Stimulated activated CD8-positive, alpha-beta memory T cell treated with anti-CD3 and anti-CD28 coated beads, Interleukin-4, amount 100 ng/mL, for 1 hour (primary cell): ENCODE measurements at places on chromosomes 4 and X.

DNA sequence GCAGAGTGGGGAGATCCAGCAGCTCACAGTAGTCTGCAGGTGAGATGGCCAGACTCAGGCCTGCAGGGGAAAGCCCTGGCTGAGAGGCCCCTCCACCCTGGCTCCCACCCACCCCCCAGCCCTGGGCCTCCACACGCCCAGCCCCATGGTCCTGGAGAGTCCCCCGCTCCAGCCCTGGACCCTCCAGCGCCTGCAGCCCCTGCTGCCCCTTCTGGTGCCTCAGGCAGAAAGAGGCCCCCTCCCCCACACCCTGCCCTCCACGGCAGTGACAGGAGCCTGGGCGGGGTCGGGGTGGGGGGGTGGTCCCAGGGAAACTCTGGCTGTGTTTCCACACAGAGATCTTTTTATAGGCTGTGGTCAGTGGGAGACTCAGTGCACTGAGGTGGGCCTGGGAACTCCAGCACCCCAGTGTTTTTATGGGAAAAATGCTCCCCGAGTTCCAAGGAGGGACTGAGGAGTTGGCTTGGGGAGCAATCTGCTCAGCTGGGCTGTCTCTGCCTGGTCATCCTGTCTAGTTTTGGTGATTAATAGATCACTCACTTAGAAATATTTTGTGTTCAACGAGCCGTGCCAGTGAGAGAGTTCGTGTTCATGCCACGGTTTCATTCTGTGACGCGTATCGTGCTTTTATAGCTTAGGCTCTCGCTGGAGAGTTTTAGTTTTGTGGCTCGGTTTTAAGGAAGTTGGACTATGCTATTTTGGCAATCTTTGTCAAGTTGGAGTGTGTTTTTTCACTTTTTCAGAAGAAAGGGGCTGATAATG, 53.1 kb upstream of the HGFAC start:
- no peak for DNase-seq

- DNase-seq = no peak
Measured at GRCh38 chrX:130799393-130799792, 103.6 kb downstream of the ENOX2 start.

- no peak for DNase-seq
Measured at GRCh38 chrX:96776966-96777365, 92.3 kb downstream of the DIAPH2 start.

DNA sequence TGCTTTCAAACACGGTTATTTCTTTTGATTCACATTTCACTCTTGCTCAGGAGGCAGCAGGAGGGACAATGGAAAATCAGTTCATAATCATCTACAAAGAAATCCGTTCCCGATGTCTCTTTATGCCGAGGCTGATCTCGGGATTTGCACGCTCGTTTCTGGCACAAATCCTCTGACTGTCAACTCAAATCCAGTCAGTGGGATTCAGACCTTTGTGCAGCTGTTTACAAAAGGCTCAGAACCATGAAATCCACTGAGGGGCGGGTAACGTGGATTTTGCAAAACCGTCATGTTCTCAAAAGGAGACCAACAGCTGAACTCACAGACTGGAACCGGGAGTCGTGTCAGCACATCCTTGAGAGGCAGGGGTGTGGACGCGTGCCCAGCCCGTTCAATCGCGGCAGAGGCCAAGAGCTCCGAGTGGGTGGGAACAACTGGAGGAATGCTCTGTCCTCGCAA, 46.4 kb downstream of the ACOX3 start:
- DNase-seq = no peak

DNA sequence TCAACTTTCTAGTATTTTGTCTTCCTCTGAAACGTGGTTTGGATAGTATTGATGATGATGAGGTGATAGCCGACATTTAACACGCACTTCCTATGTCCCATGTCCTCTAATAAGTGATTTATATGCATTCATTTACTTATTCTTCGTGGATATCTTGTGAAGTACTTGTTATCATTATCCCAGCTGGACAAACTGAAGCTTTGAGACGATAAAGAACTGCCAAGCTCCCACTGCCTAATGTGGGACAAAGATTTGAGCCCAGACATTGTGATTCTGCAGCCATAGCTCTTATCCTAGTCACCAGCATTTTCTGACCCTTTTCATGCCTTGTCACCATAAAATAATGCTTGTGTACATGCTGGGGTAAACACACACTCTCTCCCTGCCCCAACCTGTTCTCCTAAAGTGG, 92.5 kb downstream of the RAPGEF2 start:
- DNase-seq = no peak

DNA sequence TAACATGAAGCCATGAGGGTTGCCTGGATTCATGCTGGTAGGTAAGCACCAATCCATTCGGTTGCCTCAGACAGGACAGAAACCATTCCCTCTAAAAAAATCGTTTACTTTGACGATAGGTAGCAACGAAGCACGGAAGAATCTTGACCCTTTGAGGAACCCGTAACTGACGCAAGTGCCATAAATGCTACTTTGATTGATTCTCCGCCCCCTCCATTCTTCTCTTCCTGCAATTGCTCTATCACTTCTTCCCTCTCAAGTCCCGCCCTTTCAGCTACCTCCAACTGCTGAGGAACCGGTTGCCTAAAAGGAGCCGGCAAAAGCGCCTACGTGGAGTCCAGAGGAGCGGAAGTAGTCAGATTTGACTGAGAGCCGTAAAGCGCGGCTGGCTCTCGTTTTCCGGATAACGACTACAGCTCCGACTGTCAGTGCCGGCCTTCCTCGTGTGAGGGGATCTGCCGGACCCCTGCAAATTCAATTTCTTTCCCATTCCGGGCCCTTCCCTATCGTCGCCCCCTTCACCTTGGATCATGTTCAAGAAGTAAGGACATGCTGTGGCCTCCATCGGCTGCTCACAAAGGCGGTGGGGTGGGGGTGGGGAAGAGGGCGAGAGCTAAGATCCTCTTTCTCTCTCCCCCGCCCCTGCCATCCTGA, at the start of gene MCTS1:
MCTS1 (plus strand) TSS at position 395 of the 654 bp plus-strand sequence; CDS start at position 531, 136 bp downstream.
- peak; percentile 26 for DNase-seq

DNA sequence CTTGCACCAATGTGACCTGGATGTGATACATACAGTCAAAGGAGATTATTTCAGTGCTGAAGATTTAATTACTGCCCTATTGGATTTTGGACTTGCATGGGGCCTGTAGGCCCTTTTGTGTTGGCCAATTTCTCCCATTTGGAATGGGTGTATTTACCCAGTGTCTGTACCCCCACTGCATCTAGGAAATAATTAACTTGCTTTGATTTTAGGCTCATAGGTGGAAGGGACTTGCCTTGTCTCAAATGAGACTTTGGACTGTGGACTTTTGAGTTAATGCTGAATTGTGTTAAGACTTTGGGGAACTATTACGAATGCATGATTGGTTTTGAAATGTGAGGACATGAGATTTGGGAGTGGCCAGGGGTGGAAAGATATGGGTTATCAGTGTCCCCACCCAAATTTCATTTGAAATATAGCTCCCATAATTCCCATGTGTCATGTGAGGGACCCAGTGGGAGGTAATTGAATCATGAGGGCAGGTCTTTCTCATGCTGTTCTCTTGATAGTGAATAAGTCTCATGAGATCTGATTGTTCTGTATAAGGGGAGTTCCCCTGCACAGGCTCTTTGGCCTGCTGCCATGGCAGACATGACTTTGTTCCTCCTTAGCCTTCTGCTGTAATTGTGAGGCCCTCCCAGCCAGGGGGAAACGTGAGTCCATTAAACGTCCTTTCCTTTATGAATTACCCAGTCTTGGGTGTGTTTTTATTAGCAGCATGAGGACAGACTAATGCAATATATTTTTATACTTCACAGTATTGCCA, 362.2 kb upstream of the SPANXN4 start:
- no peak for DNase-seq

DNA sequence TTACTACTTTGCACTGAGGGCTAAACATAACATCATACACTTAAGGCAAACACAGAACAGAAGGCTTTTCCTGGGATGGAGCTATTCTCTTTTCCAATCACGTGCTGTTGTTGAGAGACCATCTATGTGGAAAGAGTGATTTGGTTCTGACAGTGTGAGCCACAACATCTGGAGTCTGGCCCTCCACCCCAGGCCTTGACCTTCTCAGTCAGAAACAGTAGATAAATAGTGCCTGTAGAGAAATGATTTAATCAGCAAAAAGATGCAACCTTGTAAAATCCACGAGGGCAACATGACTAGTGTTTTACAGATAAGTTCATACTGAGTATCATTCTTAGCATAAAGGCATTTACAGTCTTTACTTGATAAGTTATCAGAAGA, 10.8 kb upstream of the SFRP2 start:
- DNase-seq = no peak

DNA sequence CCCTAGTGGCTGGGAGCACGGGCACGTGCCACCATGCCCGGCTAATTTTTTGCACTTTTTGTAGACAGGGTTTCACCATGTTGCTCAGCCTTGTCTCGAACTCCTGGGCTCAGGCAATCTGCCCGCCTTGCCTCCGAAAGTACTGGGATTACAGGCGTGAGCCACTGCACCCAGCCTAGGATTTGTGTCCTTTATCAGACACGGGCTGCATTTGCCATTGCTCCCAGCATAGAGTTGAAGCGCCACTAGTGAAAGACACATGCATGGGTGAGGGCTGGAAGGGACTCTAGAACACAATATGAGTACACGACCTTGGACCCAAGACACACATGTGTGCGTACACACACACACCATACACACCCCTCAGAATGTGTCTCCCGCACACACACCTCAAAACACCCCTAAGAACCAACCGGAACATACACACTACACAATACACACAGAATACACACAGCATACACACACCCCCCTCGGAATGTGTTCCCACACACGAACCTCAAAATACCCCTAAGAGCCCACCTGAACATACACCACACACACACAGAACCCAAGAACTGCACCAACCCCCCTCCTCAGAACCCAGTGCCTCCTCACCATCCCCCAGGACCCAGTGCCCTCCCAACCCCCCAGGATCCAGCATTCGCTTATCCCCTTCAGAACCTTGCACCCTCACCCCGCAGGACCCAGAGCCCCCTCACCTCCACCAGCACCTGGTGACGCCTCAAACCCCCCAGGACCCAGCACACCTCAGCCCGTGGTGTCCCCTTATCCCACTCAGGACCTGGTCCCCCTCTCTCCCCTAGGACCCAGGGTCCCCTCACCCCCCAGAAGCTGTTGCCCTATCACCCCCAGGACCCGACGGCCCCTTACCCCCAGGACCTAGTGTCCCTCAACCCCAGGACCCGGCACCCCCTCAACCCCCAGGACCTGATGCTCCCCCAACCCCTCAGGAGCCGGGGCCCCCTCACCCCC, 1.0 kb downstream of the TNIP2 start:
- DNase-seq = no peak

DNA sequence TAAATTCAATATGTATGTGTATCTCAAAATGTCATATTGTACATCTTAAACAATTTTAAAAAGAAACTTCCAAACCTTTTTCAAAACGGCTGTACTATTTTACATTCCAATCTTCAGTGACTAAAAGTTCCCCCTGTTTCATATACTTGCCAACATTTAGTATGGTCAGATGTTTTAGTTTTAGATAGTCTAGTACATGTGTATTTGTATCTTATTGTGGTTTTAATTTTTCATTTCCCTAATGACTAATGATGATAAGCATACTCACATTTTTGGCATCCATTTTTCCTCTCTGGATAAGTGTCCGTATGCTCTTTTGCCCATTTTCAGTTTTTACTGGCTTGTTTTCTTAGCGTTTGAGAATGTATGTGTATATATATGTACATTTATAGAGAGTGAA, 212.2 kb upstream of the MAGEB18 start:
- no peak for DNase-seq

DNA sequence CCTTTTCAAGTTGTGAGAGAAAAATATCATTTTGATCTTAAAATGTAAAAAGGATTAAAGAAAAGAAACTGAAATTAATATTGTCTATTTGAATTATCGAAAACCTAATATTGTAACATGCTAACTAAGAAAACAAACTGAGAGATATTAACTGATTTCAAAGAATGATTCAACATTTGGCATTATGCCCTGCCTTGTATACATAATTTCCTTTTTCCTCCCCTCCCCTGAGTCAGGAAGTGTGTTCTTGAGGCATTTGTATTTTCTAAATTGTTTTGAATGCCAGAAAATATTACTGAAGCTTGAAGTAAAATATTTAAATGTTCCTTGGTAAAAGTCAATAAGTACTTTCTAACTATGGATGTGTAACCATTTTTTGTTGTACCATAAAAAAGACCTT, 49.4 kb downstream of the RPS6KA3 start:
- DNase-seq = no peak

DNA sequence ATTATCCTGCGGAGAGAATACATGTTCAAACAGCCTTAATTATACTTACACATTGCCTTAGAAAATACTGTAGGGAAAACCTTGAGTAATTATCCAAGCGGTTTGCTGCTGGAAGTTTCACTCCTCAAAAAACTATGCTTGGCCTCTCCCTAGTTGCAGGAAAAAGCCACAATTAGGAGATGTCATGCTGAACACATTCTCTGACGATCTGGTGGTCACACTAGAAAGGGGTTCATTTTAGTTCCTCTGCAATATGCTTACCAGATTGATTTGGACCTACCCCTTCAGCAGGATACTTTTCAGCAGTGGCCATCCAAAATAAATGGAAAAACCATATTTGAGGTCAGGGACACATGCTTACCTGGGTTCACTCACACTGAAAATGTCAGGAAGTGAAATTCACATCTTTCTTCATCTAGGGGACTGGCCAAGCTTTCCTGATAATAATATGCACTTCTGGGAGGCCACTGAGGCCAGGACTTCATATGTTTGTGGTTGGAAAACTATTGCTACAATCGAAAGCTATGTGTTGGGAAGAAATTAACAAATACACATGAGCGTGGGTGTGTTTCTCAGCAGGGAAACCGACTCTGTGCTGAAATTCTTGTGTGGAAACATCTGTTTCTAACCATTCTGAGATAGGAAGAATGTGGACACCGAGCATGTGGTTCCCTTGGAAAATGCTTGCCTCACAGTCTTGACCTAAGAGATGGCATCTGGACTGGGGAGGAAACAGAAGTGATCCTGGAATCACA, 68.8 kb downstream of the ATXN3L start:
- DNase-seq = no peak

GRCh38 chrX:261167-261918, 19.8 kb upstream of the PLCXD1 start:
- DNase-seq = no peak

DNA sequence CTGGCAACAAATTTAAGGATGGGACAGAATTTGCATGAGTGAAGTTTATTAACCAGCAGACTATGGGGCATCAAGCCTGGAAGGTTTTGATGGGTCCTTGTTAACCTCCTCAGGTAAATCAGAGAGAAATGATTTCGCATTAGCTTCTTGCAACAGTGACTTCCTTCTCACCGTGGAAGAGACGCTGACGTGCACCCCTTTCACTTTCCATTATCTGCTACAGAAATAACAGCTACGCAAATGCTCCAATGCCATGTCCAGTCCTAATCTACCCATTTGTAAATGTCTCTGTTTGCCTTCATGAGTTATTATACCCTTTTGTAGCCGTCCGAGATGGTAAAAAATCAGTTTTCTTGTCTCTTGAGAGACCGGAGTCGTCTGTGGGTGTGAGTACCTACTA, 100.3 kb downstream of the SLC34A2 start:
- no peak for DNase-seq

GRCh38 chrX:137567682-137568232, 1.8 kb downstream of the ZIC3 start:
- no peak for DNase-seq
